ENCODE measurements at places on chromosomes 1 and 21. TPM values are rescaled to one million over a fixed set of nuclear protein-coding genes. Genes with fewer than 3 reads are reported as not detected.

DNA sequence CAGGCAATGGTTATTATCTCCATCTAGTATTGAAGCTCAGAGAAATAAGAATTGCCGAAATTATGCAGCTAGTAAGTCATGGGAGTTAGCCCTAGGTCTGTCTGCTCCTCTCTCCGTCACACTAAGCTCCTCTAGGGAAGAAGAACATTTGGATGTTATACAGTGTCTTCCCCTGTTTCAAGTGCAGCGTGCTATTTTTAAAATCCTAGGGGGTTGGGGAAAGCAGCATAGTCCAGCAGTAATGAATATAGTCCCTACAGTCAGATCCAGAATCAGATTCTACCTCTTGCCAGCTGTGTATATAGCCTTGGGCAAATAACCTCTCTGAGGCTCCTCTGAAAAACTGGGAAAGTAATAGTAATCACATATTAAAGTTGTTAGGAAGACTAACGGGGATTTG, 44.5 kb upstream of the OSBPL9 start:
- peaks cover 62% of the 10 kb centered on the region for H3K4me1 ChIP-seq
- peaks cover 8% of the 10 kb centered on the region for H3K36me3 ChIP-seq
- H3K27me3 ChIP-seq: no peaks in the 10 kb centered on the region
- no peak for DNase-seq
- no peak overlapping the region for H3K27ac ChIP-seq

GRCh38 chr1:161739865-161740566, 9.6 kb upstream of the DUSP12 start:
- H3K27me3 ChIP-seq: peaks cover 22% of the 10 kb centered on the region
- no peak for DNase-seq
- no peak overlapping the region for H3K4me3 ChIP-seq
- no peak overlapping the region for H3K27ac ChIP-seq

Gene BSND
- total RNA-seq: not detected

Gene TEDDM1
- not detected for total RNA-seq

Gene PLA2G5
- total RNA-seq: not detected
